ENCODE measurements at places on chromosomes 7 and 10.
A peak's percentile ranks its signal among the peaks of the same experiment; 100 is the strongest.

DNA sequence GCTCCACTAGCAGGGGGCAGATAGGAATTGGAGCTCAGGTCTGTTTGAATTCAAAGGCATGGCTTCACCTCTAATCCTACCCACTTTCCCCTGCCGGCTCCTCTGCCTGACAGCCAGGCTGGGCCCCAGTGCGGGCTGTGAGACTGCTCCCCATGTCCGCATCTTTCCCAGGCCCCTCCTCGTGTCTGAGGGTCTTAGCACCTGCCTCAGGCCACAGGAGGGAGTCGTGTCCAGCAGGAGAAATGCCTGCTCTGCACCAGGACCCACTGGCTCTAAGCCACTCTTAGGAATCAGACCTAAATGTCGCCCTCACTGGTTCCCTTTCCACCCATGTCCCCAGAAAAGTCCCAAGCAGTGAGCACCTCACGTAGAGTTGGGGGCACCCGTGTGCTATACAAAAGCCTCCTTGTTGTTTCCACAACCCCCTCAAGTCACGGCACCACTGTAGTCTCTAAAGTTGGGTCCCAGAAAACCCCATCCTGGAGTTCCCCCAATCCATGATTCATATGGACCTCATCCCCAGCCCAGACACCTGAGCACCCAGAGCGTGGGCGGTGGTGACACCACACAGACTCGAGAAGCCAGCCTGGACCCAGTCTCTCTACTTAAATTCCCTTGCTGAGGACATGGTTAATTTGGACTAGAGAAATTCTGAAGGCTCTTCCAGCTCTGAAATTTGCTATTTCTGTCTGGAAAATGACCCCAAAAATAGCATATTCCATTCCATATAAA lies 466.4 kb upstream of the ZMIZ1 start:
- peak; percentile 16 for DNase-seq

DNA sequence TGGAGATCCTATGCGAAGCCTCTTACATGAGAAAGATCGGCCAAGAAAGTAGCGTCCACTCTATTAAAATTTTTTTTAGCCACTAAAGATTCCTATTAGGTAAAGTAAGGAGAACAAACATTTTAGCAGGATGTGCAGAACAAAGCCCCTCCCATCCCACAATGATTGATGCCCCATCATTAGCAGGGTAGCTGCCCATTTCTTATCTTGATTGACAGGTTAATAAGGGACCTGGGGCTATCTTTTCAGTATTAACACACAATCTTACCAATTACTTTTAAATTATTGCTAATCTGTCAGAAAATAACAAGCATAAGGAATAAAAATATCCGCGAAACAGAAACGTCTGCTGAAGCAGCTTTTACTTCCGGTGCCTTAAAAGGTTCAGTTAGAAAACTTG lies 5.1 kb downstream of the FZD8 start:
- DNase-seq = no peak

GRCh38 chr10:116155191-116155590 lies 117.8 kb downstream of the GFRA1 start:
- DNase-seq = no peak

- DNase-seq = no peak
These were observed 137.2 kb upstream of the PCBD1 start for GRCh38 chr10:71025535-71025934.

DNA sequence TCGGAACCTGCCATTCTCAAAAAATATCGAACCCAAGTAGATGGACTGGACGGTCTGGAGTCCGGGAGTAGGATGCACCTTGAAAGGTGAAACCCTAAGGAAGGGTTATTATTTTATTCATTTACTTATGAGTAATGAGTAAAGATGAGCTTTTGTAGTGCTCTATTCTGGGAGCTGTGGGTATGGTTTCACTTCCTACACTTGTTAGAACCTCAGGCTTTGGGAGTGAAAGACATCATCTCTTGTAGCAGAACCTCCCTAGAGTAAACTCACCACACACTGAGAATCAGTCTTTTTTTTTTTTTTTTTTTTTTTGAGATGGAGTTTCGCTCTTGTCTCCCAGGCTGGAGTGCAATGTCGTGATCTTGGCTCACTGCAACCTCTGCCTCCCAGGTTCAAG lies 389.4 kb upstream of the AUTS2 start:
- DNase-seq = no peak

DNA sequence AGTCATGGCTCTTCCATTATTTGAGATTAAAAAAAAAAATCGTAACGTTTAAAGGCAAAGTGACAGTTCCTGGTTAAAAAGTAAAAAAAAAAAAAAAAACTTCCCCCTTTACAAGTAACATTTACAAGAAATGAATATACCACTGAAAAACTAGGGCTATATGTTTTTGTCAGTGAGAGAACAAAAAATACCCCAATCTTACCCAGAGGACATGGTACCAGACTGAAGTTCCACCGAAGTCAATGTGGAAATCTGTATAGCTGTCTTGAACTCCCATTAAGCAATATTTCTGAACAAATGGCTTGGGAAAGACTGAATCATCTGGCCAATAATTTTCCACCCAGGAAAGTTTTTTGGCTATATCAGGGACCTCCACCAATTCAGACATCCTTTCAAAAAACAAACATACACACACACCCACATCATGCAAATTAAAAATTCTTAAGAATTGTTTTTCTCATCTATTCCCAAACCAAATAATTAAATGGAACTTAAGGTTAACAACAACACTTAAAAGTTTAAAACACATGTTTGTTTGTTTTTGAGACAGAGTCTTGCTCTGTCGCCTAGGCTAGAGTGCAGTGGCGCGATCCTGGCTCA lies 50.2 kb downstream of the KDM7A start:
- DNase-seq = no peak
